ENCODE measurements at places on chromosomes 7 and 10. TPM values are rescaled to one million over a fixed set of nuclear protein-coding genes. Genes with fewer than 3 reads are reported as not detected.

CCDC172 gene
- total RNA-seq, result not detected

DDC gene
- 11.9 TPM for total RNA-seq

PNLIP gene
- total RNA-seq, result not detected

DENND2A gene
- total RNA-seq, result not detected

NEURL1 gene
- total RNA-seq, result 7.2 TPM

ADIRF gene
- 3.1 TPM for total RNA-seq

CRHR2 gene
- not detected for total RNA-seq

RTKN2 gene
- 3.7 TPM for total RNA-seq

NAPEPLD gene
- total RNA-seq, result 6.9 TPM

ITGA8 gene
- total RNA-seq, result not detected

CTAGE8 gene
- not detected for total RNA-seq

MACC1 gene
- 12.5 TPM for total RNA-seq

FOXI2 gene
- total RNA-seq, result not detected

FOXP2 gene
- total RNA-seq, result 0.66 TPM

All from HT-29 (cell line).